Left ventricle myocardium inferior (tissue), 1 donor: ENCODE measurements at places on chromosomes 3 and 15. TPM values are rescaled to one million over a fixed set of nuclear protein-coding genes. Genes with fewer than 3 reads are reported as not detected.

DNA sequence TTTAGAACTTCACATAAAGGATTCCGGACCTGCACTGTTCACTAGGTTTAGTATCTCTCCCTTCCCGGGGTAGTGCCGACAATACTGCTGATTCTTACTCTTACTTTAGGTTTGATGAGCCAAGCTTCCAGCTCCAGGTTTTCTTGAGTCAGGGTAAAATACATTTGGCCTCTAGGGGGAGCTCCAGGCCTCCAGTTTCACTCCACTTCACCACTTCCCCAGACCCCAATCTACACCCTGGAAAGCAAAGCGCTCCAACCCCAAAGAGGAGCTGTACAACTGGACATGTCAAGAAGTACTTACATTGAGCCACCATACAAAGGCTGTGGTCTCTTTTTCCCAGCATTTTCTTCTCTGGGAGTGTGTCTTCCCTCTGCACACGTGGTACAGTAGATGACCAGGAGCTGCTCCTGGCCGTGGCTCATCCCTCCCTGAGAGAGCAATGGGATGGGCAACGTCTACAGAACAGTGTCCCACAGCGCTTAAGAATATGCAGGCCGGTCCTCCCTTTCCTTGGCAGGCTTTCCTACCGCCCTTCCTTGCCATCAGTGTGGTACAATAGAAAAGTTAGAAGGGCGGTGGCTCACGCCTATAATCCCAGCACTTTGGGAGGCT lies 93.9 kb upstream of the CCDC80 start:
- no peak for DNase-seq

GRCh38 chr3:74059301-74059922 lies 434.7 kb upstream of the PDZRN3 start:
- no peak for DNase-seq

DNA sequence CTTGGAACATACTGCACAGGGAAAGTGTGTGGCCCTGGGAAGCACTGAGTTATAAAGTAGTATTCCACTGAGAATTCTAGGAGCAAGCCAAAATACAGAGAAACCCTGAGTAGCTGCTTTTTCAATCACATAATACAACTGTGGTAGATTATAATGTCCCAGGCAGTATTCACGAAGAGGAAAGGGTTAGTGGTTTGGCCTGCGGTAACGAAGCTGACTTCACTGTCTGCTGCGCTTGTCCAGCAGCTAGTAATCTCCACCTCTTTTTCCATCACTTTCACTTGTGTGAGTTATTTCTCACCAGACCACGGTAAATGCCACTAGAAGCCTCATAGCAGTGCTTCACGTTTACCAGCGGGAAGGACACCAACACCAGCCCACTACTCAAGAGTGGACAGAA lies 34.4 kb downstream of the RPL39L start:
- no peak for DNase-seq

DNA sequence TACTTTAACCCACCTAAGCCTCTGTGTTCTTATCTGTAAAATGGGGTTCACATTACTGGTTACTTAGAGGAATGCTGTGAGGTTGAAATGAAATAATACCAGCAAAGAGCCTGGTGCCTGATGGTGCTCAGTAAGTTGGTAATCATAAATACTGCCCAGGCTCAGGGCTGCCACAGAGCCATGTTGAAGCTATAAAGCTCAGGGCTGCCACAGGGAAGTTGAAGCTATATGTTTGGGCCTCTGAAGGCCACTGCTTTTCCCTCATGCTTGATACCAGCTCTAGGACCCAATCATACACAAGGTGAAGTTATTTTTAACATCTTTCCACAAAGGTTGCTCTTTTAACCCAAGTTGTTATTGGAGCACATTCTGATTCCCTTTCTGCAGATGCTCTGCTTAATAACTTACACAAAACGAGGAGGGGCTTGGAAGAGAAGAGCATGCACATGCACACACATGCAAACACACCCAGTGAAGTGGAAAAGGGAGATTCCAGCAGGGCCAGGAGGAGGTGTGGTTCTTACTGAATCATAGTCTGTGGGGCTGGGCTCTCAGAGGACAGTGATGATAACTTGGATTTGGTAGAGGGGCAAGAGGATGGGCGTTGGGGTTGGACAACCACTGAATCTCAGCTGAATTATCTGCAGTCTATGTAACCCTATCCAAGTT lies 17.4 kb downstream of the PARP14 start:
- no peak for DNase-seq

GRCh38 chr3:13028010-13028821 lies 45.0 kb downstream of the IQSEC1 start:
- DNase-seq = no peak

- peak; percentile 68 for DNase-seq
Measured at GRCh38 chr15:63056829-63057228, 14.3 kb downstream of the TPM1 start.

DNA sequence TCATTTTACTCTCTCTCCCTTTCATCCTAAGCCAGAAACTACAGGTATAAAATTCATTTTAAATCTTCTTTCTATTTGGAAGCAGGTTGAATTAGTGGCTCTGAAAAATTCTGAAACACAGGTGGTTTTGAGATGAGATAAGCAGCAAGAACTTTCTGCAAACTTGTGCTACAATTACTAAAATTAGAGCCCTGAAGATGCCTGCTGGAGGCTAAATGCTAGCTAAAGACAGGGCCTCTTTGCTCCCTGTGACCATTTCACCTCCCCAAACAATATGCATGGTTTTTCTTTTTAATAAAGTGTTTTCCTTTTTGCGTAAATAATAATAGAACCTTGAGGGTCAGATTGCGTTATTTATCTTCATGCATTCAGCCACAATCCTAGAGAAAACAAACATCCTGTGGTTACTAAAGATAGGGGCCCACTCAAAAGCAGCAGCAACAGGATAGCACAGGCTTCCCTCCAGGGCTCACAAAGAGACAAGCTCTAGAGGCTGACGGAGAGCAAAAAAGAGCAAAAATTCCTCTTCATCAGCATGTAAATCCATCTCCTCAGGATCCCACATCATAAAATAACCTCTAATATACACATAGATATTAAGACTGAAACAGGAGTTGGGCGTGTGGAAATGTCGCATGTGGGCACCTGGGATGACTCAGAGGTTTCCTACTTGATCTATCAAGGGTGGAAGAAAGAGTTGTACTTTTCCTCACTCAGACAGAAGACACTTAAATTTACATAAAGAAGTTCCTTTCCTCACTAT lies 26.5 kb upstream of the CP start:
- DNase-seq = no peak

DNA sequence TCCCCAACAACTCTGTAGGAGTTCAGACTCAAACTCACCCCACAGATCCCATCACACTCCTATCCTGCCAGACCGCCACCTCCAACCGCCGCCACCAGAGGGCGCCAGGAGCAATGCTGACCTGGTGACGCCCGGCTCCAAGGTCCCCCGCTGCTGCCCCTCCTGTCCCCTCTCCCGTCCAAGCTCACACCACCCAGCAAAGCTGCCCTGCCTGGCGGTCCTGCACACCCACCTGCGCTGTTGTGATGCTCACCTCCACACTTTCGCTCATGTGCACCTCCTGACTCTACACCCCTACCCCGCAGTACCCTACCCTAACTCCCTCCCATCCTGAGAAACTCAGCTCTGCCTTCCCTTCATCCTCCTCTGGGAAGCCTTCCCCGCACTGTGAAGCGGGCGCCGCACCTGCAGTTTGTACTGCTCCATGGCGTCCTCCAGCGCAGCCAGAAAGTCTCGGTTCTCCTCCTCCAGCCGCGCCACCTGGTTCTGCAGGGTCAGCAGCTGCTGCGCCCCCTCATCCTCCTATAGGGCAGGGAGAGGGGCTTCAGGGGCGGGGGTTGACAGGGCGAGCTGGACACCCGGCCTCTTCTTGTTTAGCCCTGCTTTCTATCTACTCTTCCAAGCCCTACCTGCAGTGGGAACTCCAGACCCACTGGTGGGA lies 7.9 kb downstream of the KIF7 start:
- peak; percentile 82 for DNase-seq

DNA sequence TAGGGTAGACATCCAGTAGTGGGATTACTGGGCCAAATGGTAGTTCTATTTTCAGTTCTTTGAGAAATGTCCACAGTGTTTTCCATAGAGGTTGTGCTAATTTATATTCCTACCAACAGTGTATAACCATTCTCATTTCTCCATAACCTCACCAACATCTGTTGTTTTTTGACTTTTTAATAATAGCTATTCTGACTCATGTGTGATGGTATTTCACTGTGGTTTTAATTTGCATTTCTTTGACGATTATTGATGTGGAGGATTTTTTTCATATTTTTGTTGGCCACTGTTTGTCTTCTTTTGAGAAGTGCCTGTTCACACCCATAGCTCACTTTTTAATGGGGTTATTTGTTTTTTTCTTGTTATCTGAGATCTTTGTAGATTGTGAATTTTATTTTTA lies 125.2 kb downstream of the CFAP20DC start:
- no peak for DNase-seq

GRCh38 chr15:39629371-39629770 lies 48.5 kb downstream of the THBS1 start:
- DNase-seq = no peak

GRCh38 chr3:43288366-43288765 lies 2.0 kb downstream of the SNRK start:
- no peak for DNase-seq

DNA sequence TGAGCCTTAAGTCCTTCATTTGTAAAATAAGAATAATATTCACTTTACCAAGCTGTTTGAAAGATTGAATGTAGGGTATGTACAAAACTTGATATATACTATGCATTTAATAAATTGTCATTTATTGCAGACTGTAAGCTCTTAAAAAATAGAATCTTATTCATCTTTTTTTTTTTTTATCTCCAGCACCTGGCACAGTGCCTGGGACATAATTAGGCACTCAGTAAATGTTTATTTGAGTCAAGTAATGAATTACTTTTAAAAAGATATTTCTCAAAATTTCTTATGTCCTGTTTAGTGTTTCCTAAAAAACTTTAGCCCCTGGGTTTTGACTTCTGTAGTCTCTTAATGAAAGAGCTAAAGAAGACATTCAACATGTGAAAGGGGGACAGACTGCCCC lies 71.7 kb downstream of the TOP2B start:
- no peak for DNase-seq

DNA sequence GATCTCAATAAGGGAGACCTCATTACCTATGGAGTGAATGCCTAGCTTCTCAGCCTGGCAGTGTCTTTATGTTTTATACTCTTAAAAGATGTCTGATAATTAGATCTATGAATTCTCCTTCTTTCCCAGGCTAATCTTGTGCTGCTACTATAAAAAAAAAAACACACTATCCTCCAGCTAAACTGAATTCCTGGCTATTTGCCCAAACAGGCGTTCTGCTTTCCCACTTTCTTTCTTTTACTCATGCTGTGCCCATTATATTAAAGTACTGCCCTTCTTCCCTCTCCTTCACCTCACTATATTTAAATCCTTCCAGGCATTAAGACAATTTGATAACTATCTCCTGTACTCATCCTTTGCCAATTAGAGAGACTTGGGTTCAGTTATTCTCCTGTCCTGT lies 1134.9 kb downstream of the ROBO2 start:
- DNase-seq = no peak

- no peak for DNase-seq
Measured at GRCh38 chr3:173599673-173600072, 202.1 kb downstream of the NLGN1 start.

GRM7 gene
- not detected for total RNA-seq

CYP1A1 gene
- total RNA-seq = 0.41 TPM

LDHAL6B gene
- total RNA-seq = not detected

LCTL gene
- not detected for total RNA-seq

ASB14 gene
- total RNA-seq = 23.3 TPM

LRRC2 gene
- total RNA-seq = 114 TPM

VILL gene
- 3.6 TPM for total RNA-seq

ATP2B2 gene
- total RNA-seq = not detected

GOLGA8N gene
- 10.9 TPM for total RNA-seq
